ENCODE measurements at places on chromosomes 3 and 15. TPM values are rescaled to one million over a fixed set of nuclear protein-coding genes. Genes with fewer than 3 reads are reported as not detected.

Gene GOLGA8S
- total RNA-seq, result 1.3 TPM

Gene FAM227B
- 5.8 TPM for total RNA-seq

Gene CELF6
- 0.55 TPM for total RNA-seq

Gene ZNF197
- 6.5 TPM for total RNA-seq

Gene MASP1
- 0.40 TPM for total RNA-seq

Gene TP63
- 0.06 TPM for total RNA-seq

Gene PHC3
- 22.8 TPM for total RNA-seq

Gene GOLGA6A
- total RNA-seq, result not detected

Gene SI
- total RNA-seq, result not detected
